ENCODE measurements at places on chromosomes 4 and X.

GRCh38 chr4:147328756-147329446, 152.0 kb upstream of the EDNRA start:
- no peak for DNase-seq

GRCh38 chr4:99403380-99404184, 31.6 kb downstream of the ADH7 start:
- no peak for DNase-seq

GRCh38 chrX:84830836-84831235, 172.8 kb upstream of the APOOL start:
- peak; percentile 57 for DNase-seq

DNA sequence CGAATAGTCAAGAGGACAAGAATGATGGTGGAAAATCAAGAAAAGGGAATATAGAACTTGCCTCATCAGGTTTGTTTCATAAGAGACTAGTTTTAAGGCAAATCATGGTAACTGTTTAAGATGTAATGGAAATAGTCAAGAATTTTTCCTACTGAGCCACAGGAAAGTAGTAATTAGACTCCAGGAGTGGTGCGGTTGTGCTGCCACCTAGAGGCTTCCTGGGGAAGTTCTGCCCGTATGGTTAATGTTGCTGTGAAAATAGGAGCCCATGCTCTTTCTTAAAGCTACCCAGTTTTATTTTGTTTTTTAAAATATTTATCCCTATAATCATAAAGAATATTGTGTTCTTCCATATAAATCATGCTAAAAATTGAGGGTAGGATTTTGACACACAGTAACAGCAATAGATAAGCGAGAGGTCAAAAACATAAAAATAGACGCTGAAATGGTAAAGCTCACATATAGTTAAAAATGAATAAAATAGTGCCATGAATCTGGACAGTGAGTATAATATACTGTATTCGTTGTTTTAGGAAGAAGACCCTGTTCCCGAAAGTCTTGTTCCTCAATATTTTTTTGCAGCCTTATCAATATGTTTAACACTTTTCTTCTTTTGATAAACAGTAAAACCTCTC, 87.0 kb downstream of the PHOX2B start:
- DNase-seq: peak; percentile 27

- DNase-seq: no peak
Measured at GRCh38 chrX:68419975-68420374, 13.3 kb downstream of the OPHN1 start.

DNA sequence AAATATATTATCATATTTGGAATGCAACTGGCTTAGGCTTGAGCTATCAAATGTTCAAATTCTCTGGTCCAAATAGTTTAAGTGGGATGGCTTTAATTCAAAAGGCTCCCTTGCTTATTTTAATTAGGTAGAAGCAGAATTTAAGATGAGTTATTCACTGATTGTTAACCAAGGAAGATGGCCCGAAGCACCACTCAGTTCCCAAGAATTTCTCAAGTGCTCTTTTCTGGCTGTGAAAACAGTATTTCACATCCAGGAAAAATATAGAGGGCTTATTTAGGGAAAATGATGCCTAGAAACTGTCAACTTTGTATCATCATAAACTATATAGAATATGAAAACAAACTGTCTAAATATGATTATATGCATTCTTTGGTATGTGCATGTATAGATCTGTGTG, 246.5 kb upstream of the SFRP2 start:
- no peak for DNase-seq

- no peak for DNase-seq
Measured at GRCh38 chr4:56345458-56345857, 41.8 kb downstream of the AASDH start.

GRCh38 chr4:184417802-184418511, 56.4 kb downstream of the IRF2 start:
- DNase-seq: no peak

DNA sequence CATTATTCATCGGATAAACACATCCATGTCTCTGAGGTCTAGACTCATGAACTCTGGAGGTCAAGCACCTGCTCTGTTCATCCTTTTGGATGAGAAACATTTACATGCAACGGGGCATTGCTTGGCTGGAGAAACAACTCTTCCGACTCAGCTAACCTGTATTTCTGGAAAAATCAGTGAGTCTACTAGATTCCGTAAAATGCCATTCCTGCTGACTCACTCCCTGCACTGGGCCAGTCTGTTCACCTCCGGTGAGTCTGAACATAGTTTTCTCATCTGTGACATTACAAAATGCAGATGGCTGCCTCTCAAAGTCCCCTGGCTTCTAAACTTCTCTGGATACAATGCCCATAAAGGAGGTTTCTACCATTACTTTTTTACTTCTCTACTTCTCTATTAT, 185.7 kb upstream of the HS3ST1 start:
- no peak for DNase-seq

GRCh38 chr4:110609044-110609750, 13.7 kb downstream of the PITX2 start:
- DNase-seq: no peak

- no peak for DNase-seq
Measured at GRCh38 chr4:141905751-141906150, 269.4 kb downstream of the IL15 start.

DNA sequence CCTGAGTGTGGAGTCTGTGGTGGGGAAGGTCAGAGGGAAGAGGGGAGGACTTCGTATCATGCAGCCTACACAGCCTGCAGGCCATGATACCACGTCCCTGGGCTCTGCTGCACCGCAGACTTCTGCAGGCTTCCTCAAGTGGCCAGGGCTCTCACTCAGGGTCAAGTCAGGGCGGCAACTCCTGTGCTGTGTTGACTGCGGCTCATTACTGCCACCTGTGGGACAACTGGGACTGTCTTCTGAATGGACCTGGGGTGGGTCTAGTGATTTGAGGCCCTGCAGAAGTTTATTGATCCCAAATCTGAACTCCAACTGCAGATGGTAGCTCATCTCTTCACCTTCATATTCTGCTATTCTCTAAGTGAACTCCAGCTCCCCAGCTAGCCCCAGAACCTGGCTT, 167.1 kb downstream of the NSUN7 start:
- no peak for DNase-seq

DNA sequence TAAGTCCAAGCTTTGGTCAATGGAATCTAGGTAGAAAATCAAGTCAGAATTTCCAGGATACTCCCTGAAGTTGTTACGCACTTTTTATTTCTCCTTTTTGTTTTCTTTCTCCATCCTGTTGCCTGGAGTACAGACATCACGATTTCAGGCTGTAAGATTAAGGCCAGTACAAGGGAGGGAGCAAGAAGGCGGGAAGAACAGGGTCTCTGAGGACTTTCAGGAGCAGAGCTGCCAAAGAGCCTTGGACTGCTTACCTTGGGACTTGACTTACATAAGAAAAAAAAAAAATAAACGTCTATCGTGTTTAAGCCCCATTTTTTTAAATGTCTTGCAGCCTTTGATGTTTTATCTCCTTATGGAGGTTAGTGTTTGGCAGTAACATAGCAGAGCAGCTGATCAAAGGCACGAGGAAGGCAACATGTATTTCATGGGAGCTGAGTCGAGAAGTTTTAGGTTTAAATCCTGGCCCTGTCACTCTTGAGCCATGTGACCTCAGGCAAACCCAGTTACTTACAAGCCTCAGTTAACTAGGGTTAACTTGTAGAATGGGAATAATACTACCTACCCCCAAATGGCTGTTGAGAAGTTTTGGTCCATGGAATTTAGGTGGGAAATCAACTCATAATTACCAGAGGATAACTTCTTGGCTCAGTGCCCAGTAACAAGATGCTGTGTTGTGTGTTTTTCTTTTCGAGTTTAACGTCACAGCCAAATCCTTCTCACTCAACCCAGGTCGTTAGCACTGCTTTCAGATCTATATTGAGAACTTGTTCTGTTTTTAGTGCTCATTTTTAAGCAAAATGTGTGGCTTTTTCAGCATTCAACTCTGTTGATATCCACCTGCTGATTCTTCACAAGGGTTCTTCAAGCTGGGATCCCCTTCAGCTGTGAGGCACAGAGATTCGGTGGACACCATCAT, 106.8 kb downstream of the CLNK start:
- peak; percentile 12 for DNase-seq

- DNase-seq: no peak
Measured at GRCh38 chr4:77028246-77028645, 47.5 kb downstream of the CCNI start.

- DNase-seq: no peak
Measured at GRCh38 chrX:30822068-30822681, 66.9 kb downstream of the TAB3 start.

DNA sequence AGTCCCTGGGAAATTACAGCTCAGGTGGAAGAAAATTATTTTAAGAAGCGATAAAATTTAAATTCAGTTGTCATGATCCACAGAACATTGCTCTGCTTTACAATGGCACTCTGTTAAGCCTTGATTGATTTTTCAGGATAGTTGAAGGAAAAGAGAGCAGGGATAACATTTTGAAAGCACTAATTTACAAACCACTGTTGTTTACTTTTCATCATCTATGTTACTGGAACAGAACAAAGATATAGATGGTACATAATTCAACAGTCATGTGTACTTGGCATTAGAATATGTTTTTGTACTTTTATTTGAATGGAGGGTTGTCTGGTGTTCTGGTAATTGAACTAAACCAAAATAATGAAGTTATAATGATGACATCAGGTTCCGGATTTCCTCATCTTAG, 2.6 kb upstream of the ODAM start:
- no peak for DNase-seq

DNA sequence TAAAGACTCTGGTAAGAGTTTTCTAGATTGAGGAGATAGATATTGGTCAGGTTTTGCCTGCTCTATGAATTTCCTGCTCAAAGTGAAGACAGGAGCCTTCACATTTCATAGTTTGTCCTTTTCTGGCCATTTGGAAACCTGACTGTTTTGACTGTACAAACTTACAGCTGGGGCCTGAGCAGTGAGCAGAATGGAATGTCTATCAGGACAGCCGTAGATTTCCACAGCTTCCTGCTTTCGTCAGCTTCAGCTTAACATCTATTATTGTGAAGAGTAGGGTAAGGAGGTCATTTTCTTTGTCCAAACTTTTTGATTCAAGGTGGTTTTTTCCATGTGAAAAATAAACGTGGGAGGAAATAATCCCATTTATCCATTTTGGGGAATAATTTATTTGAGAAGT, 124.3 kb upstream of the DIPK2B start:
- DNase-seq: no peak

- peak; percentile 55 for DNase-seq
Measured at GRCh38 chr4:166091146-166091545, 218.1 kb downstream of the TLL1 start.

All from COR-L47 (cell line).